Subcutaneous preadipocyte (primary cell): ENCODE measurements at places on chromosomes 3 and 15. TPM values are rescaled to one million over a fixed set of nuclear protein-coding genes. Genes with fewer than 3 reads are reported as not detected.

SNX33 gene
- total RNA-seq = 22.5 and 22.8 TPM in 2 replicates

AHSG gene
- total RNA-seq = not detected in 2 replicates

CILP gene
- total RNA-seq = 0.20 and 1.5 TPM in 2 replicates

ROBO1 gene
- total RNA-seq = 40.4 and 57.1 TPM in 2 replicates

CD200R1 gene
- not detected in 2 replicates for total RNA-seq

ATP8B4 gene
- total RNA-seq = 1.4 and 2.6 TPM in 2 replicates

LMAN1L gene
- not detected in 2 replicates for total RNA-seq

MAGI1 gene
- 5.5 and 9.2 TPM in 2 replicates for total RNA-seq

ERICH6 gene
- total RNA-seq = under 0.01 TPM in 1 of 2 replicates, not detected in the other

PLCH1 gene
- total RNA-seq = under 0.01 and 0.37 TPM in 2 replicates

ISL2 gene
- total RNA-seq = 0.20 TPM in 1 of 2 replicates, not detected in the other

ADAMTS9 gene
- 2.2 and 3.3 TPM in 2 replicates for total RNA-seq

ONECUT1 gene
- not detected in 2 replicates for total RNA-seq

CCR5 gene
- not detected in 2 replicates for total RNA-seq
